ENCODE measurements at places on chromosomes 3 and 15.

DNA sequence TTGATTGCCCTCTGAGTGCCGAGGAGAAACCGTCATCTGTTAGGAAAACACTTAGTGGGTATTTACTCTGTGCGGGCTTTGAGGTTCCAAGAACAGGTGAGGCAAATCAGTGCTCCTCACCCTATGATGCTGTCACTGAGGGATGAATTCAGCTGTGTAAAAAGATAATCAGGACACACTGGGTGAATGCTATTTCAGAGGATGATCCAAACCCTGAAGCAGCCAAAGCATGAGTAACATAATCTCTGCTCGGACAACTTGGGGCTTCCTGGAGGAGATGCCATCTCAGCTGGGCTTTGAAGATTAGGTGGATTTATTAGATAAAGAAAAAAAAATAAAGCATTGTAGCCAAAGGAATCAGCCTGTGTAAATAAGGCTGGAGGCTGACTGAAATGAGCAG is 10.5 kb upstream of the GADL1 start:
- no peak for DNase-seq

- peak; percentile 95 for DNase-seq
Measured at GRCh38 chr3:161333696-161334095, 37.6 kb downstream of the SPTSSB start.

DNA sequence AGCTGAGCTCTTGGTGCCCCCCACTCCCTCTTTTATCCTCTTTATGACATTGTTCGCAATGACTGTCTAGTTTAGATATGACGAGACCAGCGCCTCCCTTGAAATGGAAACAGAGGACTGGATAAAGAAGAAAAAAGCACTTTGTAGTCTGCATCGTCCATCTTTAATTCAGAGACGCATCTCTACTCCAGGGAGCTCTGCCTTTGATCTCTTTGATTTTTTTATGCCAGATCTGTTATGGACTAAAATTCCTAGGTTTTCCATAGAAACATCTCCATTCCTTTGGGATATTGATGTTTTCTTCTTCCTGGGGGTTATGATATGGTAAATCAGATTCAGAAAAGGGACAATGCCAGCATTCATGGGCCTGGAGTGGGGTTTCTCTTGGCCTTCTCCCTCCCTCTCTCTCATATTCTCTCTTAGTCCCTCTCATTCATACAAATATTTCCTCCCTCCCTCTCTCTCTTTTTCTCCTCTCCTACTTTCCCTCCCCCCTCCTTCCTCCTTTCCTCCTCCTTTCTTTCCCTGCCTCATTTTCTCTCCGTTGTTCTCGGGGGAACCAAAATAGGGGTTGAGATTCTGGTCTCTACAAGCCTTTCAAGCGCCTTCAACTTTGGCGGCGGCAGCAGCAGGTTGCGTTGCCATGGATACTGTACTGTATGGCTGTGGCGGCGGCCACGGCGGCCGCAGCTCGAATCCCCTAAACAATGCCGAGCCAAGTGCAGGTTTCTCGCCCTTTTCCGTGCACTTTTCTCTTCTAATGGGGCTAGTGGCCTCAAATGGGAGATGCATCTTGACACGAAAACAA is 45.5 kb downstream of the ZIC4 start:
- no peak for DNase-seq

DNA sequence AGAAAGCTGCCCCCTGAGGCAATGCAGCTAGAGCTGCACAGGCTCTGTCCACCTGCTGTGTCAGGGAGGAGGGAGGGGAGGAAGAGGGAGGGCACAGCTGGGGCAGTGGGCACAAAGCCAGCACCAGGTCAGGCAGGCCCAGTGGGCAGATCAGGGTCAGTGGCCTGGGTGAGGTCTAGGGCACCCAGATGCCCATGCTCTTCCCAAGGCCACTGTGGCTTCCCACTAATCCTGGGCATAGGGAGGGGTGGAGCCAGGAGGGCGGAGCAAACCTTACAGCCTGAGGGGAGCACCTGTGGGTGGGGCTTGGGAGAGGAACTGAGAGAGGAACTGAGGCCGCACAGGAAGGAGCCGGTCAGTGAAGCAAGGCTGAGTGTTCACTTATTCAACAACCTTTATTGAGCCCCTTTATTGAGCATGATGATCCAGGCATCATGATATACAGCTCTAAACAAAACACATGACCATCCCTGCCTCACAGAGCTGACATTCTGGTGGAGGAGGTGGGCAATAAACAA is 55.0 kb downstream of the RHCG start:
- peak; percentile 30 for DNase-seq

- DNase-seq = no peak
Measured at GRCh38 chr3:87810452-87811016, 248.3 kb downstream of the CGGBP1 start.

DNA sequence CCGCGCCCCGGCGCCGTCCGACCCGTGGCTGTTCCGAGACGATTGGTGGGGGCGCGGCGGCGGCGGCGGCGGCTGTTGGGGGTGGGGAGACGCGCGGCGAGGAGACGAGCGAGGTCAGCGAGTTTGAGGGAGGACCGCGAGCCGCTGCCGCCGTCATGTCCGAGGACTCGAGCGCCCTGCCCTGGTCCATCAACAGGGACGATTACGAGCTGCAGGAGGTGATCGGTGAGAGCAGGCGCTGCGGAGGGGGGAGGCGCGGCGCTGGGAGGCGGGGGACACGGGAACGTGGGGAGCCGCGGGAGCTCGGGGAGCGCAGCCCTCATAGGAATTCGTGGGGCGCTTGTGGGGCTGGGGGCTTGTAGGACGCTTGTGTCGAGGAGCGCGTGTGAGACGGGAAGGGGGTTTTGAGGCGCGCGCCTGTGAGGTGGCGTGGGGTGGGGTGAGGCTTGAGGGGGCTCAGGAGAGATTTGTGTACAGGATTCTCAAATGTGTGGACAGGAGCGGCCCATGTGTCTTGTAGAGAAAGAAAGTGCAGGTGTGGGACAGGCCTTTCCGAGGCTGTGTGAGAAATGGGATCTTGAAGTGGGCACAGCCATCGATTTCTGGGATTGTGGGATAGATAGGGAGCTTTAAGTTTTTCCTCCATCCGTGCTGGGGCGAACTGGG is 518 bp downstream of the OXSR1 start:
- no peak for DNase-seq

GRCh38 chr3:159828542-159828943 is 160.1 kb upstream of the IL12A start:
- peak; percentile 90 for DNase-seq

GRCh38 chr3:41155834-41156233 is 43.5 kb upstream of the CTNNB1 start:
- DNase-seq = no peak

- no peak for DNase-seq
Measured at GRCh38 chr15:82533801-82534200, 6.5 kb downstream of the RPS17 start.

- DNase-seq = no peak
Measured at GRCh38 chr15:96306321-96306720, 24.2 kb upstream of the NR2F2 start.

GRCh38 chr3:34947834-34948233 is 691.5 kb upstream of the ARPP21 start:
- DNase-seq = no peak

- DNase-seq = no peak
Measured at GRCh38 chr3:147099076-147099475, 307.3 kb downstream of the ZIC4 start.

GRCh38 chr3:189430166-189430565 is 201.0 kb upstream of the TP63 start:
- no peak for DNase-seq

DNA sequence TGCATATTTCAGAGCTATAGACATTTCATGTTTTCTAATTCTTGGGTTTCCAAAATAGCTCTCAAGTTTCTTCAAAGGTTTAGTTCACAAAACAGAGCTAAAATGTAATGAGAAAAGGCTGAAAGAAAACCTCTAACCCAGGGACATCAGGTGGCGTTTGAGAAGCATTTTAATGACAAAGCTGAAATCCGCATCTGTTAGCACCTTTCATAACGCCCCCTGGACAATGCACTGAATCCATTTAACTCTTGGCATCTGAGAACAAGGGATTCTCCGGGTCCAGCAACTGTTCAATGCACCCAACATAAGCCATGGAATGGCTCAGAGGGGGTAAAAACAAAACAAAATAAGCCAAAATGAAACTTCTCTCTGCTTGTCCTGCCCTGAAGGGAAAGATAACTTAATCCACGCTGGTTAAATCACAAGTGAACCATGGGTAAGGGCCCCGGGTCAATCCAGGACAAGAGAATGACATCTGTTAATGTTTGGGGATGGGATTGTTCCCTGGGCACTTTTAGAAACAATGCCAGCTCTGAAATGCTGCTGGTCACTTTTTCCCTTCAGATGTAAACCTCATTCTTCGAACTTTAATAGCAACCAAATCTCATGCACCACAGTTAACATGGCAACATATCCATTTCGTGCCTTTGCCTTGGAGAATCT is 466.2 kb upstream of the ADAMTS9 start:
- no peak for DNase-seq

- DNase-seq = peak; percentile 99
Measured at GRCh38 chr3:158352551-158352950, 218.4 kb upstream of the MLF1 start.

- DNase-seq = no peak
Measured at GRCh38 chr15:100951965-100952364, 32.8 kb downstream of the LRRK1 start.

DNA sequence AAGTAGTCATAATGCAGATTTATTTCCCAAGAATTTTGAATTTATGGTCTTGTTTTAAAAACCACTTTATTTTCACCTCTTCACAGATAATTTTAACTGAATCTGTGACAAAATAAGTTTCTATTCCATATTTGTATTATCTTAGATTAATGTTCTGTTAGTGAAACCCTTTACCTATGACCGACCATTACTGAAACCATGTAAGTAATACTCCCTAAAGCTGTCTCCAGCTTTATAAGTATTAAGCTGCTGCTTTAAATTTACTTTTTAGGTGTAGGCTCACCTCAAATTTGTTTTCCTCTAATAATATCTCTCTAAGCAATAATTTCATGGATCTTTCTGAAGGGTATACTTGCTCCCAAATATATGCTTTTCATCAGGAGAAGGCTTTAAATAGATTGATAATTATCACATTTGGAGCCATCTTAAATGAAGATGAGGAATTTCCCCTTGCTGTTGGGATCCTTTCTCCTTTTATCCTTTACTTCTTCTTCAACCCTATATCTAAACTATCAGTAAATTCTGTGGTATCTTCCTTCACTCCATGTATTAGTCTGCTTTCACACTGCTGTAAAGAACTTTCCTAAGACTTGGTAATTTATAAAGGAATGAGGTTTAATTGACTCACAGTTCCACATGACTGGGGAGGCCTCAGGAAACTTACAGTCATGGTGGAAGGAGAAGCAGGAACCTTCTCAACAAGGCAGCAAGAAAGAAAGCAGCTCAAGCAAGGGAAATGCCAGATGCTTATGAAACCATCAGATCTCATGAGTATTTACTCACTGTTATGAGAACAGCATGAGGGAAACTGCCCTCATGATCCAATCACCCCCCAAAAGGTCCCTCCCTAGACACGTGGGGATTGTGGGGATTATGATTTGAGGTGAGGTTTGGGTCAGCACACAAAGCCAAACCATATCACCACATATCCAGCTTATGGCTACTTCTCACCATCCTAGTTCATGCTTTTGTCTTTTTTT is 92.3 kb upstream of the P2RY1 start:
- no peak for DNase-seq

DNA sequence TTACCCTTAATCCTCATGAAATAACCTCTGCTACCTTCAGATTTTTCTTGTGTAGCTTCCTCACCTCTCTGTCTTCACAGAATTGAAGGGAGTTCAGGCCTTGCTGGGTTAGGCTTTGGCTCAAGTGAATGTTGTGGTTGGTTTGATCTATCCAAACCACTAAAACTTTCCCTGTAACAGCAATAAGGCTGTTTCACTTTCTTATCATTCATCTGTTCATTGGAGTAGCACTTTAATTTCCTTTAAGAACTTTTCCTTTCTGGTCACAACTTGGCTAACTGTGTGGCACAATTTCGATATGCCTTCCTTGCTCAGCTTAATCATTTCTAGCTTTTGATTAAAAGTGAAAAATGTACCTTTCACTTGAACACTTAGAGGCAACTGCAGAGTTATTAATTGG is 129.8 kb downstream of the NR1I2 start:
- DNase-seq = no peak

GRCh38 chr3:138879541-138880380 is 45.0 kb upstream of the PIK3CB start:
- DNase-seq = no peak

DNA sequence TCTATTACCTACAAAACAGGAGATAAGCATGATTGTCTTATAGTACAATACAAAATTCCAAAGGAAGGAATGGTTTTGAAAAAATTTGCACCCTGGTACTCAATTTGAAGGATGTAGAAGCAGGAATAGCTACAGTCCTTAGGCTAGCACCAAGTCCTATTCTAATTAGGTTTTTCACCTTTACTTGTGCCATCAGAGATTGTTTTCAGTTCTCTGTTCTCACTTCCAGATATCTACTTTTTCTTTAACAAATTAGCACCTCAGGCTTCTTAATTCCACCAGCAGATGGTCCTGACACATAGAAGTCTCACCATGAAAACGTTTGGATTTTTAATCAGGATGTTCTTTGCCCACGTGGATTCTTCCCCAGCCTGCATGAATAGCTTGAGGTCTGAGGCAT is 43.8 kb downstream of the IL5RA start:
- DNase-seq = no peak

DNA sequence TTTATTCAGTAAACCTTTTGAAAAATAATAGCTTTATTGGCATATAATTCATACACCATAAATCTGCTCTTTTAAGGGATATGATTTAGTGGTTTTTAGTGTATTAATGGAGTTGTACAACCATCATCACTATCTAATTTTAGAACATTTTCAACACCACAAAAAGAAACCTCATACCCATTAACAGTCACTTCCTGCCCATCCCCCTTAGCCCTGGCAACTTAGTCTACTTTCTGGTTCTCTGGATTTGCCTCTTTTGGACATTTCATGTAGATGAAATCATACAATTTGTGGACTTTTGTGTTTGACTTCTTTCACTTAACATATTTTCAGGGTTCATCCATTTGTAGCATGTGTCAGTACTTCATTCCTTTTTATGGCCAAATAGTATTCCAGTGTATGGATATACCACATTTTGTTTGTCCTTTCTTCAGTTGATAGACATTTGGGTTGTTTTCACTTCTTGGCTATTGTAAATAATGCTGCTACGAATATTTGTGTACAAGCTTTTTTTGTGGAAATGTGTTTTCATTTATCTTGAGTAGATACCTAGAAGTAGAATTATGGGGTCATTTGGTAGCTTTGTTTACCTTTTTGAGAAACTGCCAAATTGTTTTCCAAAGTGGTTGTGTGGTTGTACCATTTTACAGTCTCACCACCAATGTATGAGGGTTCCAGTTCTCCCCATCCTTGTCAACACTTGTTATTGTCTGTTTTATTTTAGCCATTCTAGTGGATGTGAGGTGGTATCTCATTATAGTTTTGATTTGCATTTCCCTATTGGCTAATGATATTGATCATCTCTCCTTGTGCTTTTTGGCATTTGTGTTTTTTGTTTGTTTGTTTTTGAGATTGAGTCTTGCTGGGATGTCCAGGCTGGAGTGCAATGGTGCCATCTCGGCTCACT is 45.8 kb downstream of the SMAD3 start:
- no peak for DNase-seq

DNA sequence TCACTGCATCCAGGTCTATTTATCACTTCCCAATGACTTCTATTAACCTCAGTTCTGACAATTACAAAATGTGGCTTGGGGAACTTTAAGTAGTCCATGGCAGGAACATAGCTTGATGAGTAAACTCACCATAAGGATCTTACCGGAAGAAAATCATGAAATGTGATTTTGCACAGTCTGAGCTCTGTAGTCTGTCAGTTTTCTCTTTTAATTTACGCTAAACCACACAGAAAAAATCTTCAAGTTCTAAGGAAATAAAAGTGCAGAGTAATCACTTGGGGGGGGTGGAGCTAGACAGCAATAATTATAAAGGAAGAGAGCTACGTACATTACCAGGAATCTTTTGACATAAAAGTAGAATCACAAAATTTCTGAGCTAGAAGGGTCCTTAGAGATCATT is 9.2 kb downstream of the TBC1D5 start:
- DNase-seq = no peak
